ENCODE measurements at places on chromosomes 2 and 18.

GRCh38 chr2:144014103-144014502, 505.8 kb downstream of the ZEB2 start:
- DNase-seq: no peak

GRCh38 chr2:222240676-222241049, 58.1 kb downstream of the PAX3 start:
- no peak for DNase-seq

DNA sequence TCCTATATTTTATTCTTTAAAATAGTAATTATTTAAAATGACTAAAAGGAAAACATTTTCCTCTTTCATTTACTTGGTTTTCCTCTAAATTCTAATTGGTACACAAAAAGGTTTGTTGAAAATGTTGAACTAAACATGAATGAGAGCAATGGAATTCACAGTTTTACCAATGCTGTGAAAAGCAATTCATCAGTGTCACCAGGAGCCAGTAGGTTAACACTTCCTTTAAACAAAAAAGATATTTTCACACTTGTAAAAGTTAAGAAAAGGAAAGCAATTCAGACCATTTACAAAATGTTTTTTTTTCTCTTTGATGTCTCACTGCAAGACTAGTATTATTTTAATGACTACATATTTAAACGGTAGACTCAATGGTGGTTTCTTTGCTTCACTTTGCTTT, 341.6 kb downstream of the RIT2 start:
- DNase-seq: no peak

- no peak for DNase-seq
Observed at GRCh38 chr2:233350708-233351107, 3.6 kb upstream of the DGKD start.

DNA sequence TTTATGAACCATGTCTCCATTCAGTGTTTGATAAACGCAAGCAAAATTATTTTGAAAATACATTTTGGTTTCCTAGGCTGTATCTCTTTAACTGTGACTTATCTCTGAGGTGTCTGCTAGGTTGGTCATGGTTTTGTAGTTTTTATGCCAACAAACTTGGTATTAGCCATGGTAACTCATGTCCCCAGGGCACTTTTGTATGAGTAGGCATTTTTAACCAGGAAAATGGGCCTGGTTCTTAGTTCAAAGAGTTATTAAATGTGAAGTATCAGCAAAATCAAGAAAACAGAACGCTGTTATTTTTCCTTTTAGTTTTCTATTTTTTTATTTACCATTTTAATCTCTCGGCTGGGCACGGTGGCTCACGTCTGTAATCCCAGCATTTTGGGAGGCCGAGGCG, 179.3 kb upstream of the LHCGR start:
- no peak for DNase-seq

GRCh38 chr2:111995148-111995547, 59.9 kb upstream of the TMEM87B start:
- no peak for DNase-seq

DNA sequence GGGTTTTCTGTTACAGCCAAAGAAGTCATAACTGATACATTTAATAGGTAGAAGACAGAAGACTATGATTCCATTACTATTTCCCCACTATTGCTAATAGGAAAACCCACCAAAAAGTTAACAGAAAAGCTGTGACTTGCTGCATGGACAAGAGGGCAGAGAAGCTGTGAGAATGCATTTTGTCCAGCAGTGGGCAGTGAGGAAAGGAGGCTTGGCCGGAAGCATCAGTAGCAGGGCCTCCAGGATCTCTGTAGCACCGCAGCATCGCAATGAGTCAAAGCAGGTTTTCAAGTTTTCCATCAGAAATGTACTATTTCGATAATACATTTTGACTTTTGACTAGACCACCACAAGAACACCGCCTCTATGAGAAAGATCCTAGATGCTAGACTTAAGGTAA, 24.9 kb downstream of the MYO5B start:
- DNase-seq: no peak

GRCh38 chr2:76197842-76198448, 487.2 kb upstream of the GCFC2 start:
- DNase-seq: no peak

GRCh38 chr18:26046419-26047077, 43.9 kb downstream of the SS18 start:
- DNase-seq: no peak

GRCh38 chr2:174633623-174633930, 36.0 kb upstream of the WIPF1 start:
- DNase-seq: no peak

DNA sequence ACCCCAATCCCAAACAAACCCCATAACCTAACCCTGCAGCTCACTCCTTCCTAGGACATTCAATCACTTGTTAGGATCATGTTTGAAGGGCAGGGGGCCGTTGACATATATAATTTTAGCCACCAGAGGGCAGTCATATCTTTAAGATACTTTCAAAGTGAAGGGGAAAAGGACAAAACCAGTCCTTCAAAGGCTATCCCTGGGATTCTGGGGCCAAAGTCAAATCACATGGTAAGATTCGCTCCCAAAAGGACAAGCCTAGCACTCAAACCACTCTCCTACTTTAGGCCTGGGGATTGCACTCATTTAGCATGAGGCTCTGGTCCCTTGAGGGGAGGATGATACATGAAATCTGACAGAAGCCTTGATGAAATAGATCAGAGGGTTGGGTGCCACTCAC, 44.6 kb downstream of the HAUS1 start:
- no peak for DNase-seq

DNA sequence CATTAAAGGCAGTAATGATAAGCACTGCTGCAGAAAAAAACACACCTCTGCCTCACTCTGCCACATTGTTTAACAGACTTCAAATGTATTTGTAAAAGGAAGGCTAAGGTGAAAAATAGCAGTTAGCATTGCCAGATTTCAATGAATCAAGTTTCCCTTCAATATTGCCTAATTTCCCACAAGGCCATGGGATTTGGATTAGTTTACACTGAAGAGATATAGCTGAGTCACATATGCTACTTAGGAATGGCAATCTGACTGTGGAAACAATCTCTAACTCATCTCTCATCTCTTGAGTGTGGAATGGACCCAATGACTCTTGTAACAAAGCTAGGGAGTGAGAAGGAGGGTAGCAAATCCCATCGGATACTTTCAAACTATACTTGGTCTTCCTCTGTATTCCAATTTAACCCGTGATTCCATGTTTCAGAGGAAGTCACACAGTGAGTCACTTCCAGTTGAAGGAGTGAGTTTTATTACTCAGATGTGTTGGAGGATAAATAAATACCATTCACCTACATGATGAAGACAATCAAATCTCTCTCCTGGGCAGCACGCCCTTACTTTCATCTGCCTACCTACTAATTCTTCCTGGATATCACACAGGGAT, 5.1 kb downstream of the B4GALT6 start:
- DNase-seq: no peak

GRCh38 chr18:55546851-55547704, 40.9 kb downstream of the TCF4 start:
- DNase-seq: no peak

DNA sequence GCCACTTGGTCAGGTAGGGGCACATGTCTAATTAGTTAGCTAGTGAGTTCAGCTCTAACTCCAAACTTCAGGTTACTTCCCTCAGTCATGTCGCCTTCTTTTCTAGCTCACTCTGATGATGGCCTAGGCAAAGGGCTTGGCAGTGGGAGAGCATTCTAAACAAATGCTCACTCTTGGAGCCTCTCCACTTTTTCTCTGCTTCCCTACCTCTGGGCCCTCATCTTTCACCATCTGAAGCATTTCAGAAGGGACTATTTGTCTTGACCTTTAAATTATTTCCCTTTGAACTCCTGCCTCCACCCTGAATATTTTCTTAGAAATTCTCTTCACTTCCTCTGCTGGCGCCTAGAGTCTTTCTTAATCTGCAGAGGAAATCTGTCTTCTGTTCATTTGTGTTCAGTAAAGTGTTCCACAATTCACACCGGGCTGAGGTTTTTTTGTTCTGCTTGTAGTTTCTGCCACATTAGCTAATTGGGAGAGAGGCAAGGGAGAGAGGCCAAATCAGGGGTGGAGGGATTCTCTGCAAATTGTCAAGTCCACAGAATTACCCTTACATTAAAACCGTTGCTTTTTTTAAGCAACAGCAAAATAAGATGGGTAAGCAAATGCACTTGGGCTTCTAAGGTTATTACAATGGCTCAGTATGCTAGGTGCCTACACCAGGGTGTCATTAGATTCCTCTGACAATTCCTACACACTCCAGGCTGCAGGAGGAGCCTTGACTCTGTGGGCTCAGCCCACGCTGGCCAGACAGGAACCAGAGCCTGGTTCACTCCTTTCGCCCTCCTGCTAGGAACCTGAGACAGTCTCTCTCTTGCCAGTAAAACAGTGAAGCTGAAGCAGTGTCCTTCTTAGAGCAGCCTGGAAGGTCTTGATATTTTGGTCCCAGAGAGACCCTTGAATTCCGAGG, 5.5 kb downstream of the MSGN1 start:
- no peak for DNase-seq

DNA sequence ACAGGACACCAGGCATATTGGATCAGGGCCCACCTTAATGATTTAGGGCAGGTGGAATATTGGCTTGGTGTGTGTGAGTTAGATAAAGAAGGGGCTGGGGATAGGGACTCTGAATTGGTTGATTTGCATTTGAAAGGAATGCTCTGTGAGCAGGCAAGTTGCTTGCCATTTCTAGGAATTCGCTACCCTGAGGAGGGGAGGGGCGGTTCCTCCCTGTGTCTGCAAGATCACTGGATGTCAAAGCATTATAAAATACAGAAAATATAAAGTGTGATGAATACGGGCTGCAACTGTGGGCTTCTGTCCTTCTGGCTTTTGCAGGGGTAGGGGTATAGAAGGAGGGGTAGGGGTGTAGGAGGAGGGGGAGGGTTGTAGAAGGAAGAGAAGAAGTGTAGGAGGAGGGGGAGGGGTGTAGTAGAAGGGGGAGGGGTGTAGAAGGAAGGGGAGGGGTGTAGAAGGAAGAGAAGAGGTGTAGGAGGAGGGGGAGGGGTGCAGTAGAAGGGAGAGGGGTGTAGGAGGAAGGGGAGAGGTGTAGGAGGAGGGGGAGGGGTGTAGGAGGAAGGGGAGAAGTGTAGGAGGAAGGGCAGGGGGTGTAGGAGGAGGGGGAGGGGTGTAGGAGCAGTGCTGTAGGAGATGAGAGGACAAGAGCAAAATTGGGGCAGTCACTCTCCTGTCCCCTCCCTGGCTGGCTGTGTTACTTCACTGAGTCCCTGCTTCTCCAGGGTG, 238.0 kb upstream of the COPS8 start:
- no peak for DNase-seq

DNA sequence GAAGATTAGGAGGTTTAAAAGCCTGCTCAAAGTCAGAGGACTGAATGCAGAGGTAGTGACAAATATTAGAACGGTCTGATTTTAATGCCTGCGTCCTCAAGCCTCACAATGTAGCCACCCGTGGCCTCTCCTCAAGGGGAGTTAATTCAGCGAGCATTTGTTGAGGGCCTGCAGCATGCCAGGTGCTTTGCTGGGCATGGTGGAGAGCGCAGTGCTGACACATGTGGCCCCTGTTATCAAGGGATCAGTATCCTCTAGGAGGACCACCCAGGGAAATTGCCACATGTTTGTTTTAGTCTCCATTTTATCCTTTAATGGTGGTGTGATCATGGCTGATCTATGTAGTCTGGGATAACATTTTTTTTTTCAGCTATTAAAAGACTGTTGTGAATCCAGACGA, 19.2 kb downstream of the PMAIP1 start:
- DNase-seq: no peak

- DNase-seq: no peak
Observed at GRCh38 chr18:29823671-29824070, 1218.9 kb downstream of the DSC3 start.

GRCh38 chr2:128090575-128090944, 440 bp upstream of the UGGT1 start:
- no peak for DNase-seq

- no peak for DNase-seq
Observed at GRCh38 chr2:27844821-27845255, 45.3 kb downstream of the RBKS start.

GRCh38 chr2:161981679-161982250, 92.2 kb downstream of the DPP4 start:
- DNase-seq: no peak

DNA sequence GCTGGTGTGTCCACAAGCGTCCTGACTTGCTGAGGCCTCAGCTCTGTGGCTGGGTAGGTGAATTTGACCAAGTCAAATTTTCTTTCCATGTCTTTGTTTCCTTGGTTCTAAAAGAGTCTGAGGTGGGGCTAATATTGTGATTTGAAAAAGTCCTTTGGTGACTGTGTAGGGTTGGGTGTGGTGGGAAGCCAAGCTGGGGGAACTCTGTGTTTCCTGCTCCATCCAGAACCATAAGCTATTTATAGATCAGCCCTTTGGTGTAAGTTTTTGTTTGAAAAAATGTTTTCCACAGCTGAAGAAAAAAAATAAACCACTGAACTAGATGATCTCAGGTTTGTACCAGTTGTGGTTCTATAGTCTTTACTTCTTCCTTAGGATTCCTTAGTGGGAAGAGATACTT, 462.7 kb downstream of the TGIF1 start:
- DNase-seq: no peak

- no peak for DNase-seq
Observed at GRCh38 chr18:41347057-41347456, 608.0 kb upstream of the PIK3C3 start.

GRCh38 chr18:3604498-3605408, 154.8 kb downstream of the TGIF1 start:
- no peak for DNase-seq

- no peak for DNase-seq
Observed at GRCh38 chr18:55268151-55268601, 308.9 kb upstream of the CCDC68 start.

DNA sequence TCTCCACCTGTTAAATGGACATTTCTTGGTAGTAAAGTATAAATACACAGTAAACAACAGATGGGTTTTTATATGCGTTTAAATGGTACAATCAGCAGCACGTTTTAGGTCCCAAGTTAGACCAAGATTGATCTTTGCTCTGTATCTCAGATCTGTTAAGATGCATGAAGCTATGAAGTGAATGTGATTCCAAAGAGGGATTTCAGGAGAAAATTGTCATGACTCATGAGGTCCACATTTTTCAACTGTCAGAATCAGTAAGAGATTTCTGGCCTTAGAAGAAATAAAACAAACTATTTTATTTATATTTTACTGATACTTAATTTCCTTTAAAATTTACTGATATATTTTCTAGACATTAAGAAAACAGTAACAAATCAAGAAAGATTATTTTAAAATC, 142.7 kb downstream of the EML6 start:
- no peak for DNase-seq

GRCh38 chr2:105627534-105627933, 117.2 kb upstream of the NCK2 start:
- DNase-seq: no peak
